ENCODE measurements at places on chromosomes 12 and 14. TPM values are rescaled to one million over a fixed set of nuclear protein-coding genes. Genes with fewer than 3 reads are reported as not detected.

ZBTB42 gene
- total RNA-seq: 5.1 TPM

DNA sequence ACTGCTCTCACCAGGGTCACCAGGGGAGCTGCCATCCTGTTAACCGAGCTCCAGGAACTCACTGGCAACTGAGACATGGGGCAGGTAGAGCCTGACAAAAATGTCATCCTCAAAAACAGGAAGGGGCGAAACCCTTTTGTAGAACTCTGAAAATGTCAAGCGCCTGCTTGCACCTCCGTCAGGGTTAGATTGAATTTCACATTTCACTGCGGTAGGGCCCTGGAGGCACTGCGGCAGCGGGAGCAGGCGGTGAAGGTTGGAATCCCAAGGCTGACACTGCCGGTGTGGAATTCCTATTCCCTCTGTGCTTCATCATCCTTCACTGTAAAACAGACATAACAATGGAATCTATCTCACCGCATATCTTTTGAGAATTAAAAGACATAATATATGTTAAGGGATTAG is 142.8 kb upstream of the TMCC3 start:
- no peak for DNase-seq

DEPDC4 gene
- 0.17 TPM for total RNA-seq

- no peak for DNase-seq
Observed at GRCh38 chr12:83067981-83068380, 381.3 kb downstream of the TMTC2 start.

NAV3 gene
- 5.4 TPM for total RNA-seq
